Dermis microvascular lymphatic vessel endothelial cell (primary cell): ENCODE measurements at places on chromosomes 11 and 22. TPM values are rescaled to one million over a fixed set of nuclear protein-coding genes. Genes with fewer than 3 reads are reported as not detected.

DNA sequence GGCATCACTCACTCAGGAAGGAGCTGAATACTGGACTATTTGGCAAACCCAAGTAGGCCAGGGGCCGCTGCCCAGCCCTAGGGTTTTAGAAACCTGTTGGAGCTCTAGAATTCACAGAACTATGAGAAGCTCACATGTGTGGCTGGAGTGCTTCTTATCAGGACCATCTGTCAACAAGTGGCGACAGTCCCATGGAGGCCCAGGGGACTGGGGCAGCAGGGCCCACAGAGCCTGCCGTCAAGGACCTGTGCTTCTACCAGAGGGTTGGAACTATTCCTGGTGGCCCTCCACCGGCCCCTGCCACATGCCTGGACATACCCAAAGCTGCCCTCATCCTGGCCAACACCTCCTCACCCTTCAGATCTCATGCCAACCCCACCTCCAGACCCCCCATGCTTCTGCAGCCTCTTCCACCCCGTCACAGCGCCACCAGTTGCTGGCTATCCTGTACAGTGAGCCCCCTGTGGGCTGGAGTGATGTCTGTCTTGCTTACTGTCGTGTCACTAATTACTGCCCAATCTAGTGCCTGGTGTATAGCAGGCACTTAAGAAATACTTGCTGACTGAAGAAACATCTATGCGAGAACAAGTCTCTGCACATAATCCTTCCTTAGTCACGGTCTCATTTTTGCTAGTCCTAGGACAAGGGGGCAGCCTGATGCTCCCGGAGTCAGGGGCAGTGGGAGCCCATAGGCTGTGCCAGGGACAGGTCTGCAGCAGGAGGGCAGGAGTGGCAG is 27.2 kb upstream of the RASL10A start:
- DNase-seq = no peak

- peak; percentile 26 for DNase-seq
Observed at GRCh38 chr22:27212102-27212501, 554.7 kb downstream of the MIAT start.

DNA sequence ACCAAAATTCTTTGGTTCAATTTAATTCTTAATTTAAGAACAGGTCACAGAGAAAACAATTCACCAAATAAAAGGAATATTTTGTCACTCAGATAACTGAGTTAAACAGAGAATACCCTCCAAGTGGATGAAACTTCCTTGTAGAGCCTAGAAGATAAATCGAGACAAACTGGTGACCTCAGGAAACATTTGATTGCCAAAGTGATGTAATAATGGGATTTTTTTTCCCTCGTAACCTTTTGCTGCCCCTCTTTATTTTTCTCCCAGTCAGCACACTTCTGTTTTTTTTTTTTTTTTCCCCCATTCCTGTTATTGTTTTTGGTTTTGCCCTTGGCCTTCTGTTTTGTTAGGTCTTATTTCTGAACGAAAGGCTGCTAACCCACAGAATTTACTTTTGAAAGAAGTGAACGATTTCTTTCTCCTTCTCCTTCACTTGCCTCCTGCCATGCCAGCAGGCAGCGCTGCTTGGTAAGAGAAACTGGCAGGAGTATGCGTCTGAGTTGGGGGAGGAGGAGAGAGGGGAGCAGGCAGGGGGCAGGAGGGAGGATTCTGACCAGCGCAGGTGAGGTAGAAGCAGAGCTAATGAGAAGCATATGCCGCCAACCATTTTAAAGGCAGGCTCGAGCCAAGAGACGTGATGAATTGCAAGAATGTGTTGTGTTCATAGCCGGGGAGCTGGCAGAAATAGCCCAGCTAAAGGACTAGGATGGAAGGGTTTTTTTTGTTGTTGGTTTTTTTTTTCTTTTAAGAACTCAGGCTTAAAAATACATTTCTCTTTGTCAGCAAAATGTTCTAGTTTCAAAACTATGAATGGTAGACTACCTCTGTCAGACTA is 121.9 kb upstream of the MTMR2 start:
- DNase-seq = peak; percentile 41

- no peak for DNase-seq
Observed at GRCh38 chr11:23924226-23924625, 572.6 kb upstream of the LUZP2 start.

DNA sequence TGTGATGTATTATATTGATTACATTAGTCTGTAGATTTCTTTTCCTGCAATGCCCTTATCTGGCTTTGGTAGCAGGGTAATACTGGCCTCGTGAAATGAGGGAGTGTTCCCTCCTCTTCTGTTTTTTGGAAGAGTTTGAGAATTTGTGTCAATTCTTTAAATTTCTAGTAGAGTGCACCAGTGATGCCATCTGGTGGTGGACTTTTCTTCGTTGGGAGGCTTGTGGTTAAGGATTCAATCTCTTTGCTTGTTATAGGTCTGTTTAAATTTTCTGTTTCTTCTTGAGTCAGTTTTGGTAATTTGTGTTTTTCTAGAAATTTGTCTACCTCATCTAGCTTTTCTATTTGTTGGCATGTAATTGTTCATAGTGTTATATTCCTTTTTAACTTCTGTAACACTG is 18.9 kb downstream of the SHANK3 start:
- DNase-seq = no peak

DNA sequence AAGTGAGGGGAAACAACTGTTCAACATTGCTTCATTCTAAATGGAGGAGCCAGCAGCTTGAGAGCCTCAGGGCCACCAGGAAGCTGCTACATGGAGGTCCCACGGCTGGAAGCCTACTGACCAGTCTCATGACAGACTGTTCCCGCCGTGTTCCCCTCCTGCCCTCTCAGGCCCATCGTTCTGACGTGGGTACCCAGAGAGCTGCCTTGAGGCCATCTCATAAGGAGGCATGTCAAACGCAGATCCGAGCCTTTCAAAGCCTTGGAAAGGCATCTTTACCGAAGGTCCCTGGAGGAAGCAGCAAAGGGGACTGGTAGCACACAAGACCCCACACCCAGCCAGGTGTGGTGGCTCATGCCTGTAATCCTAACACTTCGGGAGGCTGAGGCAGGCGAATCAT is 8.3 kb upstream of the ARHGEF17 start:
- DNase-seq = no peak

DNA sequence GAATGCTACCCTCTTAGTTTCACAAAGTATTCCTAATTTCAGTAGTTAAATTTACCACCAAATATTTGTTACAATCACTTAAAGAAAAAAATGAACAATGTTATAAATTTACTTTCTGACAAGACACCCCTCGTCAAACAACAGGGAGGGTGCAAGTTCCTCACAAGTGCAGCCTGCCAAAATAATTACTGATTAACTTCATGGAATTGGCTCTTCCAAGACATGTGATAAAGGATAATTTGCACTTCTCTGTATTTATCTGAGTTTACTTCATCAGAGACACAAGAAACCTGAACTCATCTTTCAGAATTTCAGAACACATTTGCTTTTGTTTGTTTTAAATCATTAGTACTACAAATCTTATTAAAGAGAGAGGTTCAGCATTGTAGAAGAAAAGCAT is 66.5 kb downstream of the LARGE2 start:
- DNase-seq = no peak

DNA sequence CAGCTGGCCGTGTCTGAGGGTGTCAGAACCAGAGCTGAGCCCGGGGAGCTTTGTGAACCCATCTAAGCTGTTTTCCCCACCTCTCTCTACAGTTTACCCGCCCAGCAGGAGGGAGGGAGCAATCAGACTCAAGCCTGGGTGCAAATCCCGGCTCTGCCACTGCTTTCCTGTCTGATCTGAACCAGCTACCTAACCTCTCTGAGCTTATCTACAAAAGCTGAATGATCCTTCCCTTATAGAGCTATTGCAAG is 252 bp downstream of the APOL2 start:
- DNase-seq = no peak

DNA sequence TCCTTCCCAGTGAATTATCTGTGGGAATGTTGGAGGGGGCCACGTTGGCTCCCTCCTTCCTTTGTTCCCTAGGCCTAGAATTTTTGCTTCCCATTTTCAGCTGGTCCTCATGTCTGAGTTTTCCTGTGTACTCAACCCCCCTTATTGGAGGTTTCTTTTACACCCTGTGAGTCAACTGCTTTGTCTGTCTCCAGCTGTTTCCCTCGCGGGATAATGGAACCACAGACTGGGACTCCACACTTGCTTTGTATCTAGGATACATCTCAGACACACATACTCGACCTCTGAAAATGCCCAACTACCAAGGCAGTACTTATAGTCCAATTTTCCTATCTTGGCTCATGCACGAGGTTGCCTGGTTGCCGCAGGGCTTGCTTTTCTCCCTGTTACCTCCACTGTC is 352.7 kb upstream of the MPPED2 start:
- no peak for DNase-seq

- no peak for DNase-seq
Observed at GRCh38 chr11:37612146-37612545, 1014.1 kb upstream of the RAG2 start.

- DNase-seq = peak; percentile 64
Observed at GRCh38 chr11:88603091-88603867, 265.7 kb upstream of the CTSC start.

- no peak for DNase-seq
Observed at GRCh38 chr11:26844963-26845362, 123.1 kb upstream of the SLC5A12 start.

Gene FJX1
- 25.2 and 30.5 TPM in 2 replicates for total RNA-seq

- no peak for DNase-seq
Observed at GRCh38 chr22:45574069-45574703, 71.5 kb downstream of the FBLN1 start.

DNA sequence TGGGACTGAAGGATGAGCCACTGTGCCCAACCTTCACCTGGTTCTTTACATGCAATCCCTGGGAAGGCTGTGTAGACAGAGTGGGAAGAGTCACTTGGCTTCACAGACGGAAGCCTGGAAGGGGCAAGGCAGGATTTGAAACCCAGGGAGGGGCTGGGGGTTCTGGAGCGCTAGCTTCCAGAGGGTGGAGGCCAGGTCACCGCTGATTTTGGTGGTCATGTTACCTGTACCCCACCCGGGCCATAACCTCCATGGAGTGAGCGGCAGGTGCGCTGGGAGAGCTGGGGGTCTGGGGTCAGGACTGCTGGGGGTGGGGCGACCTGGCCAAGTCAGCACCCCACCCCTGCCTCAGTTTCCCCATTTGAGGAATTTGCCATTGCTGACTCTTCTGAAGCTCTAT is 38.3 kb downstream of the PDGFB start:
- no peak for DNase-seq

Gene PRR5
- 6.8 and 13.5 TPM in 2 replicates for total RNA-seq

GRCh38 chr22:46454504-46455269 is 82.7 kb downstream of the CELSR1 start:
- no peak for DNase-seq

DNA sequence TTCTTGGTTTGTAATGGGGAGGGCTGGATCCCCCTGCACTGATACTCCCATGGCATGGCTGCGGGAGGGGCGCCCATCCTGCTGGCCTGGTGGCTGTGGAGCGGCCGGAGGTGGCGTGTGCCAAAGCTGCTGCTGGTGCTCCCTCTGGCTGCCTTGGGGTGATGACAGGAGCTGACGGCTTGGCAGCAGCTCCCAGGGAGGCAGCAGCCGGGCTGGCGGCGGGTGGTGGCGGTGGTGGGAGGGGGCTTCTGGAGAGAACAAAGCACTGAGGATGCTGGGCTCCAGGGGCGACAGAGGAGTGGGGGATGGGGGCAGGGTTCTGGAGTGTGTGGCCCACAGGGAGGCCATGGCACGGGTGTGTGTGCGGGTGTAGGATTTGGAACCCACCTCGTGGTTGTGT is 11.4 kb upstream of the MPPED1 start:
- DNase-seq = no peak

- DNase-seq = no peak
Observed at GRCh38 chr22:48892578-48893287, 934.9 kb downstream of the BRD1 start.

GRCh38 chr22:42847110-42847509 is 10.0 kb downstream of the ARFGAP3 start:
- no peak for DNase-seq

DNA sequence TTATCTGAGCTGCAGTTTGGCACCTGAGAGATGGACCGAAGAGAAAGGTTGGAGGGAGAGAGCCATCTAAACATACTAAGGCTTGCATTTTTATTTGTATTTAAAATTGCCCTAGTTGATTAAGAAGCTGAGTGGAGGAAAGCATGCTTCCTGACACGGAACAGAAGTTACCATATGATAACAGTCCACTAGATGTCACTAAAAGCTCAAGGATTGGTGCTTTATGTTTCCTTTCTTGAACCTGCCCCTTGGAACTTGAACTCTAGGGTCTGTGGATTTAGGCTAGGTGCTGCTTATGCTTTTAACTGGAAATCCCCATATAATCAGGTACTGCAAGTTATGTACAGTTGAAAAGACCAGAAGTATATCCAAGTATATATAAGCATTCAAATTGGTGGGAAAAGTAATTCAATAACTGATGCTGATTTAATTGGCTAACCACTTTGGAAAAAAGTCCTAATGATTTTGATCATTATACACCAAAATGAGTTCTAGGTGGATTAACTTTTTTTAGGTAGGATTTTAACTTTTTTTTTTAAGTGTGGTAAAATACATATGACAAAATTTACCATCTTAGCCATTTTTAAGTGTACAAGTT is 9.5 kb downstream of the RBMXL2 start:
- peak; percentile 29 for DNase-seq

DNA sequence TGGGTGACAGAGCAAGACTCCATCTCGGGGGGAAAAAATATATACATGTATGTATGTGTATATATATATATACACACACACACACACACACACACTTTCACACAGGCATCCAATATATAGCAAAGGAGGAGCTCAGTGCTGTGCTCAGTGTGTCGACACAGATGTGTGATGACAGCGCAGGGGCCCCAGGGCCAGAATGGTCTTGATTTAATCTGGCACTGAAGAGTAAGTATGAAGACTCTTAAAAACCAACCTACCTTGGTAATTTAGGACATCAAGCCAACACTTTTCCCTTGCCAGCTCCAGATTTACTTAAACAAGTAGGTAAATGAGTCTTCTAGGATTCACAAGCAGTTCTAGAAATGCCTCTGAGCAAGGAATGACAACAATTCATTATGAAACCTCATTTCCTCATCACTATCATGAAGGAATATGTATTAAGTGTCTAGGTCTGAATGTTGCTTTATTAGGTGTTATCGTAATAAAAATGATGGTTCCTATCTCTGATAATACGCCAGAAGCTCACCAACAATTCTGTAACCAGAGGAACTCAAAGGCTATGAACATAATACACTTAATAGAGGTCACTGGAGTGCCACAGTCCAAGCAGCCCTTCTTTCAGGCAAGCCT is 71.5 kb downstream of the SGSM3 start:
- DNase-seq = no peak

Gene FREY1
- 0.51 and 0.64 TPM in 2 replicates for total RNA-seq

Gene MS4A15
- total RNA-seq = under 0.01 TPM in 1 of 2 replicates, not detected in the other

GRCh38 chr22:44026630-44027511 is 2.8 kb downstream of the PARVB start:
- peak; percentile 84 for DNase-seq

Gene MRGPRE
- total RNA-seq = under 0.01 TPM in 1 of 2 replicates, not detected in the other

Gene POLR2F
- 38.8 and 44.9 TPM in 2 replicates for total RNA-seq

GRCh38 chr11:30710221-30710620 is 124.1 kb upstream of the MPPED2 start:
- no peak for DNase-seq

- DNase-seq = no peak
Observed at GRCh38 chr11:110389965-110390364, 39.8 kb upstream of the FDX1 start.

Gene KCNK4
- not detected in 2 replicates for total RNA-seq

- DNase-seq = no peak
Observed at GRCh38 chr22:50563413-50564160, 868 bp upstream of the SYCE3 start.

- DNase-seq = no peak
Observed at GRCh38 chr11:117204283-117205080, 5.3 kb downstream of the TAGLN start.

GRCh38 chr22:39188809-39189208 is 36.3 kb upstream of the CBX7 start:
- no peak for DNase-seq

Gene OR51B2
- not detected in 2 replicates for total RNA-seq
